Bone marrow (tissue), 2 donors: ENCODE measurements at places on chromosomes 11 and 22.

DNA sequence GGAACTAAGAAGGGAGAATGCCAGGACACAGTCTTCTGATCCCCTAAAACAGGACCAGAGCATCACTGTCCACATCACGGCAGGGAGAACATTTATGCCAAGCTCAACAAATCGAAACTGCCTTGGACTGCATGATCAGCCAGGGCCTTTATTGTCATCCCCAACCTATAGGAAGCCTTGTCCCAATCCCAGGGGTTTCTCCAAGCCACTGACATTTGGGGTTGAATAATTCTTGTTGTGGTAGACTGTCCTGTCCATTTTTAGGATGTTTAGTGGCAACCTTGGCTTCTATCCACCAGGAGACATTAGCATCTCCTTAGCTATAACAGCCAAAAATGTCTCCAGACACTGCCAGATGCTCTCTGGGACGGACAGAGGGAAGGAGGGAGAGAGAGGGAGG is 37.1 kb downstream of the RPL27A start:
- DNase-seq, result no peak

DNA sequence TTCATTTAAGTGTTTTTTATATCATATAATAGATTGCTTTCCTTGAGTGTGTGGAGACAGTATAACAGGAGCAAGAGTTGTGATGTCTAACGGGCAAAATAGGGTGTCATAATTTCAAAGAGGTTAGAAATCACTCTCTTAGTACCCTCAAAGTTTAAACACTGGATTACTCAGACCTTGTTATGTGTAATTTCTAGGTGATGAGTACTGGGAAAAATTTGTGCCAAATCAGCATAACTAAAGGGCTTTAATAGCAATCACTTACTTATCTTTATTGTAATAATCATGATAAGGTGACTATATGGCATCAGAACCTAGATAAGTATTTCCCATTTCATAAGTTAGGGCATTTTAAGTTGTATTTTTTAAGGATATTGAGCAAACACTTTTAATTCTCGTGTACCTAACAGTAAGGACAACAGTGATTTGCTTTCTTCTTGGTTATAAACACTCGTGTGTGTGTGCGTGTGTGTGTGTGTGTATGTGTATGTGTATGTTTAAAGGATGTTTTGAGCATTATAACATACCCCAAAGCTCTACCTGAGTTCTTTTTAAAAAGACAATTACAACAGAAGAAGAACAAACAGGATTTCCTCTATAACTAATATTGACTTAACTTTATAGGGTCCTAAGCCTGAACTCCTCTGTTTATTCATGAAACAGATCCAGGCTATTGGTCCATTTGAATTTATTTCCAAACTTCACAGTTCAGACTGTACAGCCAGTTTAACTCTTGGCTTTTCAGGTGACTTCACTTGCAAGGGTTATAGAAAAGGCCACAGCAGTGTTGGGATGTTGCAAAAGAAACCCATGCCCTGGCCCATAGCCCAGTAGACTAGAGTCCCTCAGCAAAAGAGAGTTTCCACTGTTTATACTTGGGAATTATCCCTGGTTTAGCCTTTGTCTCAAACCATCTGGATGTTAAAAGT is 23.7 kb upstream of the PDE3B start:
- DNase-seq, result no peak

GRCh38 chr11:70519117-70519516 is 120.8 kb downstream of the CTTN start:
- no peak for DNase-seq

DNA sequence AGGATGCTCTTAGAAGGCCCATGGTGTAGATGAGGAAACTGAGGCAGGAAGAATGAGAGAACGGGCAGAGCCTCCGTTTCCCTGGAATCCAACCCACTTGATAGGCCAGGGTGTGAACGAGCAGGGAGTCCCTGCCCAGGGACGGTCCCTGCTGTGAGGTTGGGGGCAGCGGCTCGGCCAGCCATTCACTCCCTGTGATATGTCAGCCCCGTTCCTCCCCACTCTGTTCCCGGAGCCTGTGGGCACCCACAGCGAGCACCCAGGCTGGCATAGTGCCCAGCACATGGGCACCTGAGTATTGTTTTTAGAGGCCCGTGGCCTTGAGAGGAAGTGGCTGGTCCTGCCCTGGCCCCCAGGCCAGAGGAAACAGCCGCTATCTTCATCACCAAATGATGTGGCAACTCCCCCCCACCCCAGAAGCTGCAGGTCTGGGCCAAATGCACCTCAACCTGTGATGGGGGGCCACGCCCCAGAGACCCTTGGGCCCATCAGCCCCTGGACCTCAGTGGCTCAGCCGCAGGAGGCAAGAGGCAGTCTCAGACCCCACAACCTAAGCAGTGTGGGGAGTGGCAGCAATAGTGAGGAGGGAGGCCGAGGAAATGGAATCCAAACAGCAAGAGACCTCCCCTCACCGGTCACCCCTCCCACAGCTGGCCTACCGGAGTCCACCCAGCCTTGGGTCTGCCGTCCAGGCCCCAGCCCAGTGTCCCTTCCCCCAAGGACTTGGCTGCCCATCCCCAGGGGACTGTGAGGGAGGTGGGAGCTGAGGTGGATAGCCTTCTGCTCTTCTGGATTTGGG is 2.1 kb downstream of the ALDH3B1 start:
- DNase-seq, result no peak

GRCh38 chr11:64085906-64086257 is 50.2 kb downstream of the FLRT1 start:
- DNase-seq, result no peak

- DNase-seq, result no peak
Measured at GRCh38 chr11:44057340-44057739, 8.7 kb upstream of the ACCS start.

- no peak for DNase-seq
Measured at GRCh38 chr22:49833340-49834007, 5.8 kb upstream of the BRD1 start.

DNA sequence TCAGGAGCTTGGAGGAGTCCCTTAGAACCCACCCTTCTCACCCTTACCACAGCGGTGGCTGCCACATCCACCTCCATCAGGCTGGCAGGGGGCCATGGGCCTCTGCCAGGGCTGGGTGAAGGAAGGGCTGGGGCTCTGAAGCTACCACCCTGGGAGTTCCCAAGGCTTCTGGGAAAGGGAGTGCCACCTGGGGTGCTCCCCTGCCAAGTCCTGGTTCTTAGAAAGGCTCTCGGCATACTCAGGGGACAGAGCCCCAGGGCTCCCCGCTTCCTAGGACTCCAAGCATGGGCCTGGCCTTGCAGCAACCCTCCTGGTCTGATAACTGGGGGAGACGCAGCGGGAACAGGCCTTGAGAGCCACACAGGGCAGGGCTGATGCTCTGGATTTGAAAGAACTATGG is 438 bp upstream of the PLA2G3 start:
- DNase-seq, result no peak

GRCh38 chr11:57343825-57344224 is 5.7 kb downstream of the P2RX3 start:
- DNase-seq, result no peak

DNA sequence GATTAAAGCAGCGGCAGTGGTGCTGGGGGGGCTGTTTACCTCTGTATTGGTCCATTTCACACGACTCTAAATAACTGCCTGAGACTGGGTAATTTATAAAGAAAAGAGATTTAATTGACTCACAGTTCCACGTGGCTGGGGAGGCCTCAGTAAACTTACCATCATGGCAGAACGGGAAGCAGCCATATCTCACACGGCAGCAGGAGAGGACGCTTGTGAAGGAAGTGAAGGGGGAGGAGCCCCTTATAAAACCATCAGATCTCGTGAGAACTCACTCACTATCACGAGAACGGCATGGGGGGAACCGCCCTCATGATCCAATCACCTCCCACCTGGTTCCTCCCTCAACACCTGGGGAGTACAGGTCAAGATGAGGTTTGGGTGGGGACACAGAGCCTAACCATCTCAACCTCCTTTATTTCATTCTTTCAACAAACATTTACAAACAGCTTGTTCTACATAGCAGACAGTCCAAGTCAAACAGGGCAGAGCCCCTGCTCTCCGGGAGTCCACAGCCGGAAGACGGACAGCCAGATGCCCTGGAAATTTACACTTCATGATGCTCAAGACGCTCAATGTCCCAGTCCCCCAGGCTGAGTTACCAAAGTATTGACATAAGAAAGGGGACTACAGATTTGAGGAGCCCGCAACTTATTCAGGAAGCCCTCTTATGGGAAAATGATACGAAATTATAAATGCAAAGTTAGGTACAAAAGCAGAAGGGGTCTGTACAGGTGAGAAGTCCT is 26.3 kb upstream of the HMGXB4 start:
- DNase-seq, result no peak

- DNase-seq, result no peak
Measured at GRCh38 chr22:40300884-40301672, 45.2 kb upstream of the ADSL start.

- no peak for DNase-seq
Measured at GRCh38 chr11:60084631-60085273, 3.7 kb upstream of the MS4A2 start.

GRCh38 chr11:118527109-118527508 is at the start of gene TTC36:
Gene TTC36 (plus strand): TSS chr11:118527474. CDS start chr11:118527495, 21 bp downstream.
- DNase-seq, result no peak
